ENCODE measurements at places on chromosomes 11 and 22.

DNA sequence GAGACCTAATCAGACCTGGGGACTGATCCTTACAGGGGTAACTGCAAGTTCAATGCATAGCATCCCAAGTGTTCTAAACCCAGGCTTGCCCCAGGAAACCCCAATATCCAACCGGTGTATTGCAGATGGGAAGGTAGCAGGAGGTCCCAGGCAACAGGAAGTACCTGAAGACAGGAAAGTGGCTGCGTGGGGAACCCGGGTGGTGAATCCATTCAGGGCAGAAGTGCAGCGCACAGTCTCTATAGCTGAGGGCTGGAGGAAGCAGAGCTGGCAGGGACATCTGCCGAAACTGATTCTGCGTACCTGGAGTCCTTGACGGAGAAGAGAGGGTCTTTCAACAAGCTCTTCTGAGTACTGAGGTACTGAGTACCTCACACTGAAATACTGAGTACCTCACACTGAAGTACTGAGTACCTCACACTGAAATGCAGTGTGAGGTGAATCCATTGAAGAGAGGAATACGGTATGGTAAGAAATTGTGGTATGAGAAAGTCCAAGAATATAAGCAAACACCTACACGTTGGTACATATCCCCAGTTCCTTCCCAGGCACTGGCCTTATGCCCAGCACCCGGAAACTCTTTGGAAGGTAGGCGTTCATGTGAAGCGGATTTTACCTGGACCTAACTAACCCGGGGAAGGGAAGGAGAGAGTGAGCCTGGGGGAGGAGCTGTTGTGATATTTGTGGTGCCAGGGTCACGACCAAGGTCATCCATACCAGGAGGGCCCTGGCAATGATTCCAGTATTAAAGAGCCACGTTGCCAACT lies 20.1 kb downstream of the SCN4B start:
- no peak for DNase-seq

DNA sequence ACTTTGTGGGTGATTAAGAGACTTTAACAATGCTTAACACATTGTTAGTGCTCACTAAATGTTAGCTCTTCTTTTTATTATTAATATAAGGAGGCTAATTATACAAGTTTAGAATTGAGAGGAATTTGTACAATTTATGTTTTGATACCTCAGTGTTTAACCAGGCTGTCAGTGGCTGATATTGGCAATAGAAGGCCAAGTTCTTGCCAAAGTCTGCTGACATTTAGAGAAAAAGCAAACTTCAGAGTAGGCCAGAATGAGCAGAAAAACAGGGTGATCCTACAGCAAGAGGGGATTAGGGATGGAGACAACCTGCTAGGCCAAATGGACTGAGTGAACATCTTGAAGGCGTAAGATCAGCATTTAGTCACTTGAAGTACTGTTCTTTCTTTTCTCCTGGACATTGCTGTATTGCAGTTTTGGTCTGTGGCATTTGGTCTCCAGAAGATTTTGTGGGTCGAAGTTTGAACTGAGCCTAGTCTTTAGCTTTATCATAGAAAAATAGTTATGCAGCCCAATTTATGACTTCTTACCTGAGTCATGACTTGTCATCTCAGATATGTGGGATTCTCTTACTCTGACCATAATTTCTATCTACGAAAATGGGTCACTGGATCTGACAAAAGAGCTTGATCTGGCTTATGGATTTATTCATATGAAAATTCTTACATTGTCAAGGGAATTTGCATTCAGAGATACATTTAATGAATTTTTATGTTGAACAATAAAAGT lies 9.0 kb downstream of the TRIM44 start:
- no peak for DNase-seq

- DNase-seq: no peak
Observed at GRCh38 chr22:44426981-44427380, 71.1 kb downstream of the RTL6 start.

DNA sequence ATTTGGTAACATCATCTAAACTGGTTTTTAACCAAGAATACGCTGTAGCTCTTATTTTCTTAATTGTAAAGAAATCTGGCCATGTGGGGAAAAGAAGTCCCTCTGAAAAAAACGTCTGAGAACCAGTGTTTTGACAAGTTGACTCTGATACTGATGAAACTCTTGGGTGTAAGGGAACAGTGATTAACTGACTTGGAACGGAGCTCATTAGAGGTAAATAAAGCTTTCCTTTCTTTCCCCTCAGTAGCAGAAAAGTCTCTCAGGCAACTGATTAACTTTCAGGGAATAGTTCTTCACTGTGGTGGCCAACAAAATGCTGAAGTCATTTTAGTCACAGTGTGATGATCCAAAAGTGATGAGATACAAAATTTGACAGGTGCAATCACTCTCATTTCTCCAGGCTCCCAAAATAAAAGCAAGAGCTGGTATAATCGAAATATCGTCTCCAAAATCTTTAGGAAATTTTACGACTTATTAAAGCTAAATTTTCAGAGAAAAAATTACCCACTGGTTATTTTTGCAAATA lies 52.3 kb downstream of the SLC36A4 start:
- no peak for DNase-seq

DNA sequence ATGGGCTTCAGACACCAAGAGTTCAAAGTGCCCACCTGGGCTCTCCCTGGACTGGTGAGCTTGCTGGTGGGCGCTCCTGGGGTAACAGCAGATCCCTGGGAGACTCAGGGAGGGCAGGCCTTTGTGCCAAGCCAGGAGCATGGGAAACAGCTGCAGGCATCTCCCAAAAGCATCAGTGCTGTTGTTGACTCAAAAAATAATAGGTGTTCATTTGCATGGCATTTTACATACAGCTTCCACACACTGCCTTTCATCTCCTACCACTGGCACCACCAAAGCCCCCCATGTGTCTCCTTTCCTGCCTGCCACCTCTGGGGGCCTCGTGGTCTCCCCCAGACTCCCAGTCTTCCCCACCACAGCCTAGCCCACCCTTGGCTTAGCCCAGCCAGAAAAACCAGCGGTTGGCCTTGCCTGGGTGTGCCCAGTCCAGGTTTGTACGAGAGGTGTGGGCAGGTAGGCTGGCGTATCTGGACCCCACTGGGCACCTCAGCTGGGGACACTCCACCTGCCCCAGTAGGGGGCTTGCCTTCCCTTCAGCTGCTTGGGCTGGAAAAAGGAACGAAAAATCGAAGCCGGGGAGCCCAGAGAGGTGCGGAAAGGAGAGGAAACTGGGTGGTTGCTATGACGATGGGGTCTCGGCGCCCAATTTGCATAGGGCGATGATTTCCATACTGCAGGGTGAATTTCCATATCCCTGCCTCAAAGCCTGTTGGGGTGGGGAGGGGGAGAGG lies 15.0 kb downstream of the POU2F3 start:
- no peak for DNase-seq

GRCh38 chr22:37803195-37803638 lies 4.5 kb upstream of the GCAT start:
- no peak for DNase-seq

GRCh38 chr11:23364076-23364475 lies 503.8 kb upstream of the CCDC179 start:
- DNase-seq: no peak

DNA sequence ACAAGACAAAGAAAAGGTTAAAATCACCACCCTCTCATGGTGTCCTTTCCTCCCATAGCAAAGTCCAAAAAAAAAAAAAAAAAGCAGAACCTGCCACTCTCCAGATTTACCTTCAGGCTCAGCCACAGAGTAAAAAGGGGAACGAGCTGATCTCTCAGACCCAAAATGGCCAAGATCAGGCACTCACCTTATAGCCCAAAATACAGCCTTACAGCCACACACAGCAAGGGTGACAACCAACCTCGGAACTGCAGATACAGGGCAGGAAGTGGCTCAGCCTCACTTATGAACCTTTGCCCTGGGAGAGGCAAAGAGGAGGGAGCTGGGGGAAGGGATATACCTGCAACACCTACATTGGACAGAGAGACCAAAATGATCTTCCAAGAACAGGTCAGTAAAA lies 4.5 kb downstream of the FHIP1B start:
- DNase-seq: no peak

GRCh38 chr22:35299217-35299672 lies 449 bp upstream of the TOM1 start:
- peak; percentile 20 for DNase-seq

GRCh38 chr11:27545035-27545434 lies 38.5 kb upstream of the LIN7C start:
- no peak for DNase-seq
